Activated CD8-positive, alpha-beta T cell treated with anti-CD3 and anti-CD28 coated beads, Interleukin-2, amount 10 ng/mL, durations not matched to agents 7 days and 5 days (primary cell): ENCODE measurements at places on chromosomes 6 and 20. TPM values are rescaled to one million over a fixed set of nuclear protein-coding genes. Genes with fewer than 3 reads are reported as not detected.

DNA sequence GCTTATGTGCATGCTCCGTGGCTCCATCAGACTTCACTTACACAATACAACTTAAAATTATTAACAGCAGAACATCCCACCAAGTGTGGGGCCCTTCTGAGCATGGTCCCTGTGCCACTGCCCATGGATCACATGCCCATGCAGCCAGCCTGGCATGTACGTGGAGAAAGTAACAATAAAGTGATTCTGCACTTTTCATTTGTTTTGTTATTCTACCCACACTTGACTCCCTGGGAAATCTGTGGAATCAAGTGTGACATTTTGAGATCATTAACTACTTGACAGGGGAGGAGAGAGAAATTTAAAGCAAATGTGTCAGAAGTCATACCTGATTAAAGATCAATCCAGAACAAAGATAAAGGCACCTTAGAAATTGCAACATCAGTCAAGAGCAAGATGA is 112.0 kb downstream of the ISM1 start:
- no peak overlapping the region for H3K4me3 ChIP-seq
- H3K27me3 ChIP-seq = peaks cover 2% of the 10 kb centered on the region
- no peaks in the 10 kb centered on the region for H3K36me3 ChIP-seq
- no peak overlapping the region for H3K27ac ChIP-seq
- peaks cover 6% of the 10 kb centered on the region for H3K4me1 ChIP-seq

Gene TBXT
- not detected for total RNA-seq

Gene NT5E
- 7.4 TPM for total RNA-seq

Gene DAAM2
- not detected for total RNA-seq

Gene COL11A2
- 0.71 TPM for total RNA-seq

DNA sequence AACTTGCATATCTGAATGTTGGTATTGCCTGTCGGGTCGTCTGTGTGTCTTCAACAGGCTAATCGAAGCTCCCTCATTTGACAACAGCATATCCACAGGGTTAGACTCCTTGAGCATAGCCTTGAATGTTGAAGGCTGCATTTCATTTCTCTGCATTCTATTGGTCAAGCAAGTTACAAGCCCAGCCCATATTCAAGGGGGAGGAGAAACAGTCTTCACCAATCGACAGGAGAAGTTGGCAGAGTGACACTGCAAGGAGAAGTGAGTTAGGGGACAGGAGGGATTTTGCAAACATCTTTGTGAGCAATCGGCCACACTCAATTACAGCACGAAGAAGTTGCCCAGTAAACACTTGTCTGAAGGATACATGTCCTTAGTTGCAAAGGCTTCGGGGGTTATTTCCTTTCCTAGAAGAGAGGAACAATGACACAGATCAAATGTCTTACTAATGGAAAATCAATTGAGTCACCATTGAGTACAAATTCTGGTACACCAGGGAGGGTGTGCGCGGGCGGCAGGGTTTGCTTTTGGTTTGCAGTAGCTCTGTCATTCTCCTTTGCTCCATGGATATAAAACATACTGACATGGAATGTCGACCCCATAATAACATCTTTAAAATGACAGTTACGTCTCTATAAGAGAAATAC is 60.6 kb upstream of the NT5E start:
- H3K4me3 ChIP-seq = no peak overlapping the region
- peaks cover 3% of the 10 kb centered on the region for H3K4me1 ChIP-seq
- peaks cover 2% of the 10 kb centered on the region for H3K36me3 ChIP-seq
- no peak for DNase-seq
- H3K27ac ChIP-seq = no peak overlapping the region

Gene SLPI
- total RNA-seq = not detected
